ENCODE measurements at places on chromosomes 4 and X.

GRCh38 chr4:13992975-13993520 lies 365.5 kb upstream of the BOD1L1 start:
- DNase-seq: no peak

GRCh38 chr4:13701937-13702446 lies 74.5 kb upstream of the BOD1L1 start:
- DNase-seq: no peak

DNA sequence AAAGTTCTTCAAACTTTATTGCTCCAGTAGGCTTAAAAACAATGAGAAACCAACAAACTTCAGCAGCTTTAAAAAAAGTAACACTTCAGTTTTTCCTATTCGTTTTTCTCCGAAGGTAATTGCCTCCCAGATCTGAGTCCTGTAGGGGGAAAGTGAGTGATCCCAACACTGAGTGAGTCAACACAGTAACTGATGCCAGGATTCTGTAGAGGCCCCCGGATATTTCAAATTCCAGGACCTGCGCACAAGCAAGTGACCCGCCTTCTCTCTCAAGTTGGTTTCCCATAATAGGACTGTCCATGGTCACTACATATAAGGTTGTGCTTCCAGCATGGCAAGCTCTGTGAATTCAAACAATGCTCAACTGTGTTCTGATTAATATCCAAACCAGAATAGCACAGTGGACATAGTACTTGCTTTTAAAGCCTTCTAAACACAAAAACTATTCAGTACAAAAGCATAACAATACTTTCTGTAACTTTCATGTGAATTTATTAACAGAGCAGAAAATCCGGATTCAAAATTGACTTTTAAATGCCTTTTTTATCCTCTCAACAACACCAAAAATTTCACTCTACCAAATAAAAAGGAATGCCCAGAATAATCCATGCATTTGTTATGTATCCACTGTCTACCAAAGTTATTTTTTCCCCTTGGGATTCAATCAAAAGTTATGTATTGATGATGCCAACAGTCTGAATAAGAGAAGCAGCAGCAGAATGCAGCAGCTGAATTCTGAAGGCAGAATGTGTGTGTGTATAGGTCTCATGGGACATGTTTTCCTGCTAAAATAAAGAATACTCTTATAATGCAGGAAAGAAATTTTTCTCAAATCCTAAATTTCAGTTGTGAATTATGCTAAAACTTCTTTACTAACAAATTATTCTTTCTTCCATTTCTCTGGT lies at the start of gene DMD:
Gene DMD, minus strand, starts transcription at position 194 of the 905 bp plus-strand sequence. CDS start 237 bp downstream, outside the sequence.
- DNase-seq: no peak

- DNase-seq: peak; percentile 14
These were observed 40.4 kb downstream of the GAK start for GRCh38 chr4:891747-892146.

GRCh38 chr4:128337863-128338262 lies 50.2 kb upstream of the PGRMC2 start:
- no peak for DNase-seq

- DNase-seq: no peak
These were observed 669 bp upstream of the PPARGC1A start for GRCh38 chr4:23890369-23891063.

DNA sequence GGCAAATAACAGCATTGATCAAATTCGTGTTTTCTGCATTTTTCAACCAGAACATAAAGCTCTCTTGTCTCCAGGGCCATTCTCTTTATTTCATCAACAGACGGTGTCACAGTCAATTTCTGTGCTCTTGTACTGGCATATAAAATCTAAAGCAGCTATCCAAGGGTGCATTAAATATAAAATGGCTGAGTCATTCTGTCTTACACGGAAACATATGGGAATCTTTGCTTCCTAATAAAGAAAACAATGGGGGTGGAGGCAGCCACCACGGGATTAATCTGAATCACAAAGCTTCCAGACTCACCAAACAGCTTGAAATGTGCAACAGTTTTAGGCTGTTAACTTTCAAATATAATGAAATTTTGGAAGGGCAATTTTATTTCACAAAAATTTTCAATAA lies 132.6 kb downstream of the IL15 start:
- no peak for DNase-seq

GRCh38 chr4:143420227-143420626 lies 83.6 kb downstream of the GAB1 start:
- no peak for DNase-seq

DNA sequence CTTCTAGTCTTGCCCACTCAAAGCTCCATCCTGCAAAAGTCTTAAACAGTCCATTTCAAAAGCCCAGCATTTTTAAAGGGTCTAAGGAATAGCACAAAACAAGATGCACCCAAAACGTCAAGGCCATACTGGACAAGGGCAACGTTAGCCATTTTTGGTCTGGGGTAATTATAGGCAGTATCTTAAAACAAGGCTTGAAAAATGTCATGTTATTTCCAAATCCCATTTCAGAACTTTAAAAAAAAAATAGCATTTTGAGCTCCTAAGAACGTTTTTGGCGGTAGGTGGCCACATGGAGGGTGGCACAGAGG lies 584 bp upstream of the TMEM165 start:
- DNase-seq: no peak

DNA sequence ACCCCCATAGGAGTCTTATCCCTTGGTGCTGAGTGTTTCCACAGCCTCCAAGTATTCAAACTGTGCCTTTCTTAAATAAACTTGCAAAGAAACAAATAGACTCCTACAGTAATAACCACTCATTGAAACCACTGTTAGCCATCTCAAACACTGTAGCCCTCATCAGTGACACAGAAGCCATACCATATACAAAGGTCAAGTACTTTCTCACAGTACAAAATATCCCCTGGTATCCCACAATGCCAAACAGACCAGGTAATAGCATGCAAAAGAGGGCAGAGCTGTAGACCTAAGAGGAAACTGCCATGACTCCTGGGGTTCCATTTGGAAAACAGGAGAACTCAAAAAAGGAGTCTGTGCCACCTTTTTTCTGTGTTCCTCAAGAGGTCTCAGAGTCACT lies 173.8 kb upstream of the PPP1R2C start:
- DNase-seq: no peak

DNA sequence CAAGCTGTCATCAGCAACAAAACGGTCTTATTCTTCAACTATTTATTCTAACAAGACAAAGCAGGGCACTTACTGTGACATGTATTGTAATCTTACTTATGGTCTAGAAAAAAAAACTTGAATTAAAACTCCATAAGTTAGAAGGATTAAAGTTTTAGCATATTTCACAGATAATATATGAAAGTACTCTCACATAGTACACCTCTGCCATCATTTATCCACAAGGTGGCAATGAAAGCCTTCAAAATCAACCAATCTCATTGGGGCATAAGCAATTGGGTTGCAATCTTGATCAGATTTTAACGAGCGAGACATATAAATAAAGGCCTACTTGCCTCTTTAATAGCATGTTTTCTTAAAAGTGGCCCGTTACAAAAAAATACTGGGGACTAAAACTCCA lies 1382.9 kb downstream of the FAM133A start:
- no peak for DNase-seq

DNA sequence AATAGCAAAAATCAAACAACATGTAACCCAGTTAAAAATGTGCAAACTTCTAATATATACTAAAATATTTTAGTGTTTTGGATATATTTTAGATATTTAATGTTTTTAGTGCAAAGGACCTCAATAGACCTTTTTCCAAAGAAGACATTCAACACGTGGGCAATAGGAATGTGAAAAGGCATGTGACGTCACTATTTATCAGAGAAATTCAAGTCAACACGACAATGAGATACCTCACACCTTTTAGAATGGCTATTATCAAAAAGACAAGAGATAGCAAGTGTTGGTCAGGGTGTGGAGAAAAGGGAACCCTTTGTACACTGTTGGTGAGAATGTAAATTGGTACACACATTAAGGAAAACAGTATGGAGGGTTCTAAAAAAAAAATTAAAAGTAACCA lies 115.6 kb upstream of the FAM47B start:
- DNase-seq: no peak

DNA sequence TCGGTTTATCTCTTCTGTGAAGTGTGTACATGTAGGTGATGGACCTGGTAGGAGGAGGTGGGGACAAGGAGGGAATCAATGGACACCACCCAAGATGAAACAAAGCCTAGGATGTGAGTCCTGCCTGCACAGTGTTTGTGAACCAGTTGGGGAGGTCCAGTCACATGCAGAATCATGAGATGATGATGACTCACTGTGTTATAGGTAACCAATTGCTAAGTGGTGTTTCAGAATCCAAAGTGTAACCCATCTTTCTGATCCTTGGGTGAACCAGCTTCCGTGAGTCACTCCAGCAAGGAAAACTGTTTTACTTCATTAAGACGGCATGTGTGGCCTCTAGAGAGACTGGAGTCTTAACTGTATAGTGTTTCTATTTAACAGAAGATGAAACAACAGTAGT lies 57.9 kb upstream of the HPF1 start:
- no peak for DNase-seq

- DNase-seq: no peak
These were observed 286.0 kb upstream of the RASGEF1B start for GRCh38 chr4:81757691-81758090.

DNA sequence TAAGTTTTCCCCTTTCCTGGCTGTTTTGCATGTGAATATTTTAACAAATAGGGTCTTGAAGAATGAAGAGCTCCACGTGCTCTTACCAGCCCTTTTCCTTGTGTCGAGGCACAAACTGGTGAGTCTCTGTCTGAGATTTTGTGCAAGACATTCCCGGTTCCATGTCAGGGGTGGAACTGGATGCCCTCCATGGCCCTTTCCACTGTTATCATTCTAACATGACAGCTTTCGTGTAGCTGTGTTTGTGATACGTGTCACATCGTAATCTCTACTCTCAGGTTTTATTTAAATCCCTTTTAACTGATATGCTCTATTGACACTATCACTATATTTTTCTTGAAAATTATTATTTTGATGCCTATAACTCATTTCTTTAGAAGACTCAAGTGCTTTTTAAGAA lies 130.4 kb downstream of the SORBS2 start:
- no peak for DNase-seq

DNA sequence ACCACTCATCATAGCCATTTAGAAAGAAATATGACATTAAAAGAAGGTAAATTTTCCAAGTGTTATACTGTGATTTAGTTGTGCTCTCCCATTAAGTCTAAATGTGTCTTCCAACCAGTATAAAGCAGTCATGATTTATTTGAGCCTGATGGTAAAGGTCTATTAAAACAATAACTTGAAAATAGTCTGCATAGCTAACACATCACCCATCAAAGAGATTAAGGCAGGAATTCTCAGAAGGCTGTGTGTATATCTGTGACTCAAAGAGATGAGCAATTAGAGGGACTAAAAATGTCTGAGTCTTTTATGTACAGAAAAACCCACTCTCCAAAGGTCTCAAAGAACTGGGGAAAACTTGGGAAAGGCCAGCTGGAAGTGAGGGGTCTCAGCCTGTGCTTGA lies 70.3 kb upstream of the IQCM start:
- no peak for DNase-seq

- DNase-seq: no peak
These were observed 13.8 kb downstream of the MAD2L1 start for GRCh38 chr4:120052856-120053255.

GRCh38 chr4:180150818-180151217 lies 2092.4 kb upstream of the TENM3 start:
- peak; percentile 16 for DNase-seq

- DNase-seq: peak; percentile 45
These were observed 20.7 kb downstream of the TAPT1 start for GRCh38 chr4:16205298-16206164.

DNA sequence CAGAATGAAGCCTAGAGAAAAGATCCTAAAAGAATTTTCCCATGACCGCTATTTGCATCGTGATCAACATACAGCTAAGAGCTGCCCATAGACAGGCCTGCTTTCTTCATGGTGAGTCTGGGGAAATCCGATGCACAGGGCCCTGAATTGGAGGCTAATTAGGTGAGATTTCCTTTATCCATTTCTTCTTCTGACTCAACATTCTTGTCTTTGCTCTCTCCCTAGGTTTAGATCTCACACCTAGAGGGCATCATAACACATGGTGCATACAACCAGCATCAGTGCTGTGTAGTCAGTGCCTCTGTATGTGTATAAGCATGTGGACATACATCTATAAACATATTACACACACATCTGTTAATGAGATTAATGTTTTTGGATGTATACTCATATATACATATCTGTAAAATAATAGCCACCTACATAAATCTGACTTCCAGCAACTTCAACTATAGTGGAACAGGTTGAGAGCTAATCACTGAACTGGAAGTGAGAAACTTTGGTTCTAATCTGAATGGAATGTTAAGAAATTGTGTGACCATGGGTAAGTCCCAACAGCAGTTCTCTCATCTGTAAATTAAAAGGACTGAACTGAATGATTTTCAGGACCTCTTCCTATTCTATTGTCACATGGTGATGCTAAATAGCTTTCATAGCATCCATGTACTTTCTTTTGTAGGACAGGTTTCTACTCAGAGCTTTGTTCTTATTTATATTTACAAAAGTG lies 17.5 kb downstream of the GATB start:
- no peak for DNase-seq

- no peak for DNase-seq
These were observed 429 bp downstream of the NOCT start for GRCh38 chr4:139015948-139016471.

GRCh38 chr4:80371046-80371445 lies 35.5 kb downstream of the CFAP299 start:
- no peak for DNase-seq

DNA sequence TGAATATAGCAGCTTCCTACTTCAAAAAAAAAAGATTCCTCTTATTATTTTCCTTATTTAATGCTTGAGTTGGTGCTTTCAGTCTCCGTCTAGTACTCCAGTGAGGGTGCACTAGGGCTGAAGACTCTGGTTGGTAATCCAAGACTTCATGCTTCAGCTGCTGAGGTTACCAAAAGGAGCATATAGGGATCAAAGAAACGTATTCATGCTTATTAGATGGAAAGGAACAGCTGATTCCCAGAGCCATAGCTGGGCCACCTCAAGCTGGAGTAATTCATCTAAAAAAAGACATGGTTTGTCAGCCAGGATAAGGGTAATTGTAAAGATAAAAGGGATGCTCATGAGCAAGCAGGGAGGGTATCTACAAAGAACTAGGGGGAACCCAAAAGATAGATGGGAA lies 131.7 kb upstream of the FAM47B start:
- DNase-seq: no peak

GRCh38 chr4:6953751-6954380 lies 44.2 kb downstream of the TBC1D14 start:
- DNase-seq: no peak

GRCh38 chrX:148024425-148025148 lies 43.5 kb downstream of the FMR1NB start:
- DNase-seq: no peak

DNA sequence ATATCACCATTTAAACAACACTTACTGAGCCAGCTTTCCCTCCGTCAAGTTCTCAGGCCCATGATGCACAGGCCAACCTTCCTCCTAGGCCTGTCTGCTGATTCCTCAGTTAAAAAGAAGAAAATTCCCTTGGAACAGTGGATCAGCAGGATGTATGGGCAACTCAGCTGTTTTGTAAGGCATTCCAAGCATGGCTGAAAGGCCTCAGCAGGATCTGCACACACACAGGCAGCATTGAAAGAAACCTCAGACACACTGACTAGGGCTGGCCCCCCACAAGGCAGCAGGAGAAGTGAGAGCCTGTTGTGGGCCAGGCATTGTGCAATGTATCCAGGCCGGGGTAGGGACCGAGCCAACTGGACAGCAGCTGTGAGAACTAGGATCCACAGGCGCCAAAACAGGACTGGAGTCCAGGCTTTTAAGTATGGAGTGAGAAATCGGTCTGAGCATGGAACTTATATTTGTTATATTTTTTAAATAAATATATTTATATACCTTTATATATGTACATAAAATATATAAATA lies 171.4 kb downstream of the NWD2 start:
- DNase-seq: no peak

Measured in Jurkat, Clone E6-1 (cell line).